ENCODE measurements at places on chromosomes 2 and 18.

GRCh38 chr2:44169155-44169898, 652 bp downstream of the PPM1B start:
- peak; percentile 52 for DNase-seq

DNA sequence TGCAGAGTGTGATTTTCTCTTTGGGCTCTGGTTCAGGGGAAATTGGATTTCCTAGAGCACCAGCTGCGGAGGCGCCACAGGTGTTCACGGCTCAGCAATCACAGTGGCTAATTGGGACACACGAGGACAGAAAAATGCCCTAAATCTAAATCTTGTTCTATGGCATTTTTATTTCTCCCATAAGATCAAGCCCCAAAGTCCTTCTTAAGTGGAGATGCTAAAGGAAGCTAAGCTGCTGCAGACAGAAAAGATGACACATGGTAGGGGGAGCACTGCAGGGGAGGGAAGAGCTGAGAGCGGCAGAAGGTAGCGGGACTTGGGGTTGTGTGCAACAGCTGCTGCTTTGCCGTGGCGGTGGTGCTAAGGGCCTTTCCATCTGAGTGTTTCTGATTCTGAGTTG, 280.6 kb downstream of the MYT1L start:
- DNase-seq, result no peak

- no peak for DNase-seq
Measured at GRCh38 chr2:75428060-75428459, 132.7 kb downstream of the EVA1A start.

DNA sequence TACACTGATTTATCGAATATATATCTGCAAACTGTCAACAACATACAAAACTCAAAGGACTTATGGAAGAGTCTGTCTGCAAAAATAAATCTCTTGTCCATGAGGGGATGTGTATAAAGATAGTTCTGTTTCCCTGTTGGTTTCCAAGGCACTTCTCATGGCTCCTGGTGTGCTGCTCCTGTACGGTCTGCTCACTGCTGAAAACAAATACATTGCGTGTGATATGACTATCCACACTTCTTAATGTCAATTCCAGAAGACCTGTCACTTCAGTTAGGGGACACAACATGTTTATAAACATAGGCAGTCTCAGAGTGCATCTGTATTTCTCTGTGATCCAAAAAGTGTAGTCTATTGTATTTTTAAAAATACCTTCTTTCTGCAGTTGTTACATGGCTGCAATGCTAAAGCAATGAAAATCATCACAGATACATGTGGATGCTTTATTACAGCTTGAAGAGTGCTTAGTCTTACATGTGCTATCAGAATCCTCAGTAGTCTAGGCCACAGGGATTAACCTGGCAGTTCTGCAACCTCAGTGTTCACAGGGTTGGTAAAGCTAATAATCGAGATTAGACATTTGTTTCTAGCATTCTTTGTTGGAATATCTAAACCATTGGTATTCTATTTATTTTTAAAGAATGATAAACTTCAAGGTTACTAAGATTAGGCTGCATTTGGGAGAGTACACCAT, 7.8 kb downstream of the ALKAL2 start:
- DNase-seq, result no peak
